ENCODE measurements at places on chromosomes 3 and 15.

- DNase-seq = no peak
These were observed 19.9 kb downstream of the WNT7A start for GRCh38 chr3:13860001-13860400.

DNA sequence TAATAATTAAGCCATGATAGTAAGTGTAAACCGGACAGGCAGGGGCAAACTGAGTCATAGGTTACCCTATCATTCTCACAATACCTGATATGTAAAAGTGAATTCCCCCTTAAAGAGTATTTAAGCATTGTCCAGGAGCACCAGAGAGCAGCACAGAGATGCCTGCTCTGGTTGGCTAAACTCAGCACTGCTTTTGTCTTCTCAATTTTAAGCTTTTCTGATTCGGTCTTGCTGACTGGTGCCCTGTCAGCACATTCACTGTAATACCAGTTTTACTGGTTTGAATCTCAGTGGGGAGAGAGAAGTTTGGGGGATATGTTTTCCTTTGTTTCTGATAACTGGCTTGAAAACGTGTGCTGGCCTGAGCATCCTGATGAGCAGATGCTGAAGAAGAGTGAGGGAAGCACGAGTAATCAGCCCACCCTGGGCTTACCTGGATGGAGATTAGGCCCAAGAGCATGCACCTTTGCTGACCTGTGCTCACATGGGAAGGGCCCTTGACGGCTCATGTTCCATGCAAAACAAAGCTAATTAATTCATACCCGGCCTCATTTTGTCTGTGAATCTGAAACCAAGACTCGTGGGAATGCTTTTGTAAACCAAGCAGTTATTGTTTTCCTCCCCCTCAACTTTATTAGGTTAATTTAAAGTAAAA, 208.5 kb upstream of the MRPL3 start:
- no peak for DNase-seq

DNA sequence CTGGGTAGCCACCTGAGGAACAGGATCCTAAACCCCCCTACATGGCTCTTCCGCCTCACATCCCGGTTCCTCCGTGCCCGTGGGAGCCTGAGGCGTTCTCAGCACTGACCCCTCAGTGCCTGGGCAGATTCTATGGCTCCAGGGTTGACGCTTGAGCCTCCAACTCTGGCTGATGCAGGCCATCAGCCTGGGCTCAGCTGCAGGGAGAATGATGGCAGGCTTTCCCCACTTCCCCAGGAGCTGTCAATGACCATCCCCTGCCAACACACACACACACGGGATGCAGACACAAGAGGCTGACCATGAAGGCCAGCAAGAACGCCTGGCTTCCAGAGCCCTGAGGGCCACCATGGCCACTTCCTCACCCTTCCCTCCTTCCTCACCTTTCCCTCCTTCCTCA, 15.8 kb upstream of the IGDCC3 start:
- no peak for DNase-seq

GRCh38 chr3:151382671-151383070, 1.9 kb downstream of the P2RY12 start:
- no peak for DNase-seq

DNA sequence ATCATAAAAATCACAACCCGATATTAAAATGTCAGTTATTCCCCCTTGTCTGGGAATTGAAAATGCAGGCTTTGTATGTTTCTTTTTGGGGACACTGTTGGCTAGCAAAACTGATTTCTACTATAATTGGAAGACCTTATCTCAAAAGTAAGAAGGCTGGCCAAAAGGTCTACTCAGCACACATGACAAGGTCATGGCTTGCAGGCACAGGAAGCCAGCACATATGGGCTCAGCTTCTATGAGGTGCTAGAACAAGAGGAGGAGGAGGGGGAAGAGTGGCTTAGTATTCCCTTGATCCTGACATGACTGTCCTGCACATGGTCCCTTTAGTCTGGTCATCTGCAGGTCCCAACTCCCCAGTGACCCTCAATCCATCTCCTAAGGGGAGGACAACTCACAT, 681.2 kb downstream of the SQOR start:
- DNase-seq = no peak

DNA sequence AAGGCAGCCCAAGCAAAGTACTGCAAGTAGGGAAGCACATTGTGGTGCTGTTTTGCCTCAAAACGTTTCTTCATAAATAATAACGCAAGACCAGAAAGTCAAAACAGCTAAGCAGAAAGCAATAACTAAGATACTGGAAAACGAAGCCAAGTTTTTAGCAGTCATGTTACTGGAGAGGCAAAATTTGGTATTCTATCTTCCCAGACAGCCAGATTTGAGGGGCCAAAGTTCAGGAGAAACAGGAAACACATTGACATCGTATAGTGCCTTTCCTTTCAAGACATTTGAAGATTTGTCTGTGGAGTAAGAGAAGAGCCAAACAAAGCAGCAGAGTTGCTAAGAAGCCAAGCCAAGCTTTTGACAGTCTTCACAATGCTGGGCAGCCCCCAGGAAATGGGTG, 843.6 kb upstream of the NECTIN3 start:
- DNase-seq = no peak

- DNase-seq = peak; percentile 49
These were observed 416 bp upstream of the CORO2B start for GRCh38 chr15:68578175-68578979.

GRCh38 chr15:99324082-99324620, 72.9 kb downstream of the LRRC28 start:
- peak; percentile 87 for DNase-seq

- peak; percentile 54 for DNase-seq
These were observed 44.6 kb downstream of the ZIC4 start for GRCh38 chr3:147361454-147362420.

- DNase-seq = no peak
These were observed 34.0 kb upstream of the ARHGEF3 start for GRCh38 chr3:56835650-56836227.

DNA sequence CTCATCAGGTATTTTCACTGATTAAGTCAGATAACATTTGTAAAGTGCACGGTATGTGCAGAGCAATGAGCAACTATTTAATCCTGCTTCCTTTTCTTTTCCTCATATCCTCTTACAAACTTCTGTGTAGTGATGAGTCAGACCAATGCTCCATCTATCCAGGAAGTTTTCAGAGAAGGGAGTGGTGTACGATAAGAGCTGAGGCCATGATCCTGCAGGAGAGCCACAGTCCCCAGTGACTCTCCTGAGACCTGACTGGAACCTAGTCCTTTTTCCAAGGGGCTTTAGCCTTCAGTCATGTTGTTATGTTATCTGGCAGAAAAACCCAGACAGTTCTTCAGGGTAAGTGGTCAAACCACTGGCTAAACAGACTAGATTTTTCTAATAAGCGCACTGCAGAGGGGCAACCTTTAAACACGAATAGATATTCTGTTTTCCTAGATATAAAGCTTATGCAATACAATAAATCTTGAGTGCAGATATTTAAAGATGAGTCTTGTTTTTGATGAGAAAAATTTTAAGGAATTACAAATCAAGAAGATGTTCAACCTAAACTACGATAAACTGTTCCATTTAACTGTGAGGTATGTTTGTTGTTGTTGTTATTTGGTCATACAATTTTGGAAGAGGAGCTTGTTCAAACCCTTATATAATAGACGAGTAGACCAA, 110.5 kb upstream of the RAP2B start:
- no peak for DNase-seq

DNA sequence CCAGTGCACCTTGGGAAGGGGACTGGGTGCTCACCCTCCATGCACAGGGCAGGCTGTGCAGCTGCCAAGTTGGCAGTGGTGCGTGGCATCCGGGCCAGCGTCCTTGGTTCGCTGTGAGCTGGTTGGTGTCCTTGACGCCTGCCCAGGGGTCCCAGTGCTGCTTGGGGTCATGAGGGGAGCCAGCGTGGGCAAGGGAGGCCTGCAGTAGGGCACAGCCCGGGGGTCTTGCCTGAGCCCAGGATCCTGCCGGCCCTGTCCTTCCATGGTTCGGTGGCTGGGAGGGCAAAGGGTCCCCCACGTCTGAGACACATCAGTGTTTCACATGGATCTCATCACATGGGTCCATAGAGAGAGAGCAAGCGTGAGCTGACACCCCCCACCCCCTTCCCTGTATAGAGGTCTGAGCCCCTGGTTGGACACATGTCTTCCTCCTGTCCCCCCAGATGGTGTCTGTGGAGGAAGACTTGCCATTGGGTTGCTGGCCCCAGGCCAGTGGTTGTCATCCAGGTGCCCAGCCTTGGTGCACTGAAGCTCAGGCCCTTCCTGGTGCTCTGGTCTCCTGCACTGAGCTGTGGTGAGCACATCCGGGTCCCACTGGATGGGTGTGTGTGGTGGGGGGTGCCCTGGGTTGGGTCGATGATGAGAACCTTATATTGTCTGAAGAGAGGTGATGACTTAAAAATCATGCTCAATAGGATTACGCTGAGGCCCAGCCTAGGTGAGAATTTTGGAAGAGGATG, 232.3 kb downstream of the SNRPN start:
- DNase-seq = no peak

- no peak for DNase-seq
These were observed 240.8 kb downstream of the ADAMTS17 start for GRCh38 chr15:100100926-100101325.

DNA sequence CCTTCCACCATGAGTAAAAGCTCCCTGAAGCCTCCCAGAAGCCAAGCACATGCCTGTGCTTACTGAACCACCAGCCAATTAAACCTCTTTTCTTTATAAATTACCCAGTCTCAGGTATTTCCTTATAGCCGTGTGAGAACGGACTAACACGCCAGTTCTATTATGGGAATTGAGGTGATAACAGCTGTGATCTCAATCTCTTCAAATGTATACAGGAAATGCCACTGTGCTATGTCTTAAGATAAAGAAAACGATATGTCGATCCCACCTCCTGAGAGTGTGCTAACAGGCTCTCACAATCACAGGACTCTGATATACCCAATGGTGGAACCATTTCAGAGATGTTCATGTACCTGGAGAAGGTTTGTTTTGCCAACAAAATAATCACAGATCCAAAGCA, 26.2 kb downstream of the CHSY1 start:
- no peak for DNase-seq

DNA sequence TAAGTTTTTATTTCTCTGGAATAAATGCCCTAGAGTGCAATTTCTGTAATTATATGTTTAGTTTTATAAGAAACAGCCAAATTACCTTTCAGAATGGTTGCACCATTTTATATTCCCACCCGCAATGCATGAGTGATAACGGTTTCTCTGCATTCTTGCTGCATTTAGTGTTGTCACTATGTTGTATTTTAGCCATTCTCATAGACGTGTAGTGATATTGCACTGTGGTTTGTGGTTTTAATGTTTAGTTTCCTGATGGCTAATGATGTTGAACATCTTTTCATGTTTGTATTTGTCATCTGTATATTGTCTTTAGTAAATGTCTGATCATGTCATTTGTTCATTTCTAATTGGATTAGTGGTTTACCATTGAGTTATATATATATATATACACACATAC, 73.0 kb upstream of the GOLIM4 start:
- DNase-seq = no peak

- peak; percentile 91 for DNase-seq
These were observed 110.6 kb upstream of the MEF2A start for GRCh38 chr15:99454941-99455788.

DNA sequence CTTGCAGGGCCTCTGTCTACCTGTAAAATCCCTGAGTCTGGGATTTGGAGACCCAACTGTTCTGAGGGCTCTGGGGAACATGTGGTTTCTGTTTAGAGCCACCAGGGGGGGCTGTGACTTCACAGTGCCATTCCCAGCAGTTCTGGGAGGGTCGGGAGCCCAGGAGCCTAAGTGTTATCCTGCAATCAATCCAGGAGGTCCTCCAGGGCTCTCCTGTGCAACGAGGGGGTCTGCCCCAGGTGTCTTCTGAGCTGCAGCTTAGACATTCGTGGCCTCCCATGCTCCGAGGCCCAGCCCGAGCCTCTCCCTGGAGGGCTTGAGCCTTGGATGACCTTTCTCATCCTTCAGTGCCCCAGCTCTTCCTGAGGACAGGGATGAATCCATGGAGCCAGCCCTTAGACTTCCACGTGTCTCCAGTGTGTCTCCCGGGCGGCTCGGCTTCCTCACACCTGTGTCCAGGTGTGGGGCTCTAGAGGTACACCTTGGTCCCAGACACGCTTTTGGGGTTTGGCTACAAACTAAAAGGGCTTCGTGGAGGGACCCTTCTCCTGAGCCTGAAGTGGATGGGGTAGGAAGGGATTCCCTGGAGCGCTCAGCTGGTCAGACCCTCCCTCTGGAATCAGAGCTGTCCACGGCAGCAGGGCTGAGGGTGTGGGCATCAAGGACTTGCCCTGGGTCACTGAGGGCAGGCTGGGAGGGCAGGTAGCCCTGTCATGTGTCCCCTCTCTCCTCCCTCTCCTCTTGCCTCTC, 20.3 kb upstream of the ABTB1 start:
- DNase-seq = peak; percentile 31

DNA sequence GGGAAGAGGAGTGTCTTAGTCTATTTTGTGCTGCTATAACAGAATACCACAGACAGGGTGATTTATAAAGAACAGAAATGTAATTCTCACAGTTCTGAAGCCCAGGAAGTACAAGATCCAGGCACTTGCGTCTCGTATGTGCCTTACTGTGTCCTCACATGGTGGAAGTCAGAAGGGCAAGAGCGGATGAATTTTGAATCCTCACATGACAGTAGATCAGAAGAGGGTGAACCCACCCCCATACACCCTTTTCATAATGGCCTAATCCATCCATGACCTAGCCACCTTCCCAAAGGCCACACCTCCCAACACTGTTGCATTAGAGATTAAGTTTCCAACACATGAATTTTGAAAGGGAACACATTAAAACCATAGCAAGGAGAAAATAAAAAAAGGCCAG, 18.7 kb upstream of the ANXA2 start:
- peak; percentile 82 for DNase-seq

- DNase-seq = no peak
These were observed 36.9 kb upstream of the ARPP21 start for GRCh38 chr3:35602395-35602936.

GRCh38 chr15:30044377-30044776, 38.4 kb upstream of the GOLGA8J start:
- no peak for DNase-seq

DNA sequence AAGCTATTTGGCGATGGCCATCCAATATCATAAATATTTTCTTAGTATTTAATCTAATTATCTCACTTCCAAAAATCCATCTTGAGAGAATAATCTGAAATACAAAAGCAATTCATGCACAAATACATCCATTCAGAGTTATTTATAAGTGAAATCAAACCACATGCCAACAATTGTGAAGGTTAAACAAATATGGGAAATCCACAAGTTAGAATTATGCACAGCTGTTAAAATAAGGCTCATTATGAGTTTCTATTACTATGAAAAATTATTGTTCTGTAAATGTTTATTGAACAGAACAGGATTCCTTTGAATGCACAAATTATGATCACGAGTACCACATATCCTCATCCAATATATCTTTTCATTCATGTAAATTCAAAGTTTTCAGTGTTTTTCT, 267.7 kb downstream of the PLOD2 start:
- DNase-seq = no peak

DNA sequence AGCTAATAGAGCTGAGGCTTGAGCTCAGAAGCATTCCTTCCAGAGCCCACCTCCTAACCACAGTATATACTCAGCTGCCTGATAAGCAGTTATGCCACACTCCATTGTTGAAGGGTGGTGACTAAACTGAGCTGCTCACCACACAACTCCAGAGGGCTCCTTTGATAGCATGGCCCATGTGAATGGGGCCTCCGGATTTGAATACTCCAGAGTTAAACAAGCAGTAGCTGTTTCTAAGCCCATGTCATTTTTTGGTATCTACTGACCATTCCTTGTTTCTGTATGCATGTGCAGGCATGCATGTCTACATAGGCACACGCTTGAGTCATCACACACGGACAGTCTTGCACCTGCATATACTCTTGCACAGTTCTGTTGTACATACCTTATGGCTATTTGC, 28.9 kb downstream of the IGSF10 start:
- DNase-seq = no peak
